Left renal cortex interstitium (tissue), 4 donors: ENCODE measurements at places on chromosomes 3 and 15. TPM values are rescaled to one million over a fixed set of nuclear protein-coding genes. Genes with fewer than 3 reads are reported as not detected.

DNA sequence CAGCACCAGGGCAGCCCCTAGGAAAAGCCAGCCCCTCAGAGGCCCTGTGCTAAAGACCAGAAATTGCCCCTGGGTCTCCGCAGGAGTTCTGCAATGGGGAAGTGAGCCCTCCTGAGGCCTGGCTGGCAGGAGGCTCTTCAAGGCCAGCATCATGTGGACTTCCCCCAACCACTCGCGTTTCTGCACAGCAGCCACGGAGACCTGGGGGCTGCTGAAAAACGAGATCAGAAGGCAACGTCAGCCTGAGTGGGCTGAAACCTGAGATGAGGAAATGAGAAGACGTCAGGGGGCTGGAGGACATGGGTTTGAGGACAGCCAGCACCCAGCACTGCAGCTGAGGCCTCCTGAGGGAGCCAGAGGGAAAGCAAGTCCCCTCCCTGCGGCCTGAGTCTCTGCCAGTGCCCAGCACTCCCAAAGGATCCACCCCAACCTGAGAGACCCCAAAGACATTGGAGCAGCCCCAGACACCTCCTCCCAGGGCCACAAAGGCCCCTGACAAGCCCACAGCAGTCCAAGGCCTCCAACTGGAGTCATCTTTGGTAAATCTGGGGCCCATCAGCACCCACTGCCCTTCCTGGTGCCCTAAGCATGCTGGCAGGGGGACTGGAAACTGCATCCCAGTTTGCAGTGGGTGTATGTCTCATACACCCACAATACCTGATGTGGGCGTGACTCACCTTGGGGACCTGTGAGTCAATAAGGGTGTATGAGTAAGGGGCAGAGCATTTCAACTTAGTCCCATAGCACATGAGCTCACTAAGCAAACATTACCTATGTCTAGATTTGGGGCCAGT lies 29.2 kb upstream of the CYP11A1 start:
- no peak for DNase-seq

GRCh38 chr3:128369881-128370642 lies 96.6 kb downstream of the DNAJB8 start:
- no peak for DNase-seq

GRCh38 chr3:192915304-192915703 lies 2.4 kb downstream of the MB21D2 start:
- DNase-seq: peak; percentile 38

- DNase-seq: no peak
Measured at GRCh38 chr3:58588030-58588614, 10.9 kb upstream of the FAM107A start.

GRCh38 chr15:70493787-70494516 lies 269.4 kb downstream of the UACA start:
- DNase-seq: no peak

GRCh38 chr15:101559952-101560351 lies 70.4 kb upstream of the PCSK6 start:
- no peak for DNase-seq

DNA sequence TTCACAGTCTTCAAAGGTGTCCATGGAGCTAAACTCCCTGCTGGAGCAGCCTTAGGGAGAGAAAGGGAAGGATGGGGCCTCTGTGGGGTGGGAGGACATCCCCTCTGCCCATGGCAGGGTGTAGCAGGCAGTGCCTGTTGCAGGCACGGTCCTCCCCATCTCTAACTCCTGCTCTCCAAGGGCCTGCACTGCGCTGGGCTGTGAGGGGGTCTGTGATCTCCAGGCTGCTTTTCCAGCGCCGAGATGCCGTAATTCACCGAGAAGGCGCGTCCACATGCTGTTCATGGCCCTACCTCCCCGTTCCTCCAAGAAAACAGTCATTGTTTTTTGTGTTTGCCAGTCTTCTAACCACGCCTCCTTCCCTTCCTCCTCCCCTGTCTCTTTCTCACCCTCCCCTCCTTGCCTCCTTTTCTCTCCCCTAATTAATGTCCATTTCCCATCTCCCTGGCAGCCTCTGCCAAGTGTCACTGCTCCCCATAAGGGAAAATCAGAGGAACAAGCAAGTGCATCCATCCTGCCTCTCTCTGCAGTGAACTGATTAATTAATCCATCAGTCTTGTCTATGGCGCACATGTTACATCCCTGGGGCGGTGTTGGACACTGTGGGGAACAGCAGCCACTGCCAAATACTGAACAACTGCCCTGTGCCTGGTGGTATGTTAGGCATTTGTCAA lies 17.7 kb upstream of the LAMP3 start:
- no peak for DNase-seq

- no peak for DNase-seq
Measured at GRCh38 chr3:86973440-86973839, 17.5 kb downstream of the VGLL3 start.

DNA sequence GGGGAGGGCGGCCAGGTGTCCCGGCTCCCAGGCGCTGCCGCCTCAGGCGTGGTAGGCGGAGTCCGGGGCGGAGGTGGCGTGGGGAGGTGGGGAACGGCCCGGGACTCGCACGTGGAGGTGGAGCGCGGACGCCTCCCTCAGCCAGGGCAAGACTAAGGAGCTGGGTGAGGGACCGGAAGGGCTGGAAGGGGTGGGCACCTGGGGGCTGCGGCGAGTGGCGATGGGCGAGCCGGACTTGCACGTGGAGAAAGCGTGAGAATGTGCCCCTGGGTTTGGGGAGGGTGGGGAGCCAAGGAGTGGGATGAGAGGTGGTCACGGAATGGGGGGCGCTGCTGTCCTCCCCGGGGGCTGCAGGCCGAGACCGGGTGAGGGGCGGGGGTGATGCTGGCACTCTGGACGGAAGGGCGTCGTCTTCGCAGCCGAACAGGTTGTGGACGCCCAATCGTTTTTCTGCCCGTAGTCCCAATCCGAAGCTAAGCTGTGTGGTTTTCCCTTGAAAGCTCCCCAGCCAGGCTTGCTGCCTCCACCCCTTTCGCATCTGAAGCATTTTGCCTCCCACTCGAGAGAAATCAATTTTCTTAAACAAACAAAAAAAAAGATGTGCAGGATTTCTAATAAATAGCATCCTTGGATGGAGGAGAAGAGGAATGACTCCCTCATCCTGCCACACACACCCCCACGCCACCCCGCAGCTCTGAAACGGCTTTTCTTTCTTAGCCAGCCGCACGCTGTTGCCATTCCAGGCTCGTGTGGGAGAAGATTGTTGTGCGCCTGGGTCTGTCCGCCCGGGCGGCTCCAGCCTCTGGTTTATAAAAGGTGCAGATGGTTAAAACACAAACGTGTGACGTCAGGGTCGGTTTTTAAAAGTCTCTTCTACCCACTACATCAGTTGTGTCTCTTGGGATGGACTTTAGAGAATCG lies 62.5 kb upstream of the ANKRD28 start:
- peak; percentile 34 for DNase-seq

DNA sequence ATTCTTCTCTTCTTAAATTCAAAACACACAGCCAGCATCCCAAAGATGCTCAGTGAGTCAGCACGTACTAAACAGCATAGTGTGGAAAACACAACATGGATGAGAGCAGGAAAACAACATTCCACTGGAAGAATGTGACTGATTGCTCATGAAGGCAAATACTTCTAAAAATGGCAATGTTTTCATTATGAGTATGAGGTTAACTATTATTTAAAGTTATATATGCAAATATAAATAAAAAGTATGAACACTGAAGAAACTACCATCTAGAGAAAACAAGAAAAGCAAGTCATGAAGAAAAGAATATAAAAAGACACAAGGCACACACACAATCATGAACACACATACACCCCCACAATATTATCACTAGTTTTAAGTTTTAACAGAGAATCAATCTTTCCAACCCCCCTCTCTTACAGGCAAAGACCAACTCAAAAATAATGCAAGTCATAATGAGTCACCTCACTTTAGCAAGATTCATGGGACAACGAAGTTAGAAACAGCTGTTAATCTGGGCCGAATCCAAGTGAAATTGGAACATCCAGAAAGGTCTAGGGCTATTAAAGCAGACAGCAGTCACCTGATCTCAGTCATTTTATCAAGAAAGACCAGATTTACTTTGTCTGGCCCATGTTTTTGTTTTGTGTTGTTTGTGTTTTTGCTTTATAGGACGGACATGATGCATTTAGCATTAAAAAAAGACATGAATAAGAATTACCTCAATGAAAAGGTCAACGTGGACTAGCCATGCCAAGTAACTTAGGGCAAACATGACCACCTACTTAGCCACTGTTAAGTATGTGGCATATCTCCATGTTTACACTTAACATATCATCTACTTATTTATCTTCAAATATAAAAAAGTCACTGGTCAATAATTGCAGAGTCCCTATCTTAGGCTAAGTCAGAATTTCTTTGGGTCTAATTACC lies 18.1 kb downstream of the GBE1 start:
- no peak for DNase-seq

DHX36 gene
- 79.1 TPM for polyA plus RNA-seq

ARHGAP11A gene
- polyA plus RNA-seq: 31.3 TPM

ATP2B2 gene
- polyA plus RNA-seq: 0.65 TPM
